Activated CD8-positive, alpha-beta memory T cell treated with anti-CD3 and anti-CD28 coated beads, Interleukin-2, amount 10 ng/mL, durations not matched to agents 7 days and 5 days (primary cell): ENCODE measurements at places on chromosomes 11 and 22.

DNA sequence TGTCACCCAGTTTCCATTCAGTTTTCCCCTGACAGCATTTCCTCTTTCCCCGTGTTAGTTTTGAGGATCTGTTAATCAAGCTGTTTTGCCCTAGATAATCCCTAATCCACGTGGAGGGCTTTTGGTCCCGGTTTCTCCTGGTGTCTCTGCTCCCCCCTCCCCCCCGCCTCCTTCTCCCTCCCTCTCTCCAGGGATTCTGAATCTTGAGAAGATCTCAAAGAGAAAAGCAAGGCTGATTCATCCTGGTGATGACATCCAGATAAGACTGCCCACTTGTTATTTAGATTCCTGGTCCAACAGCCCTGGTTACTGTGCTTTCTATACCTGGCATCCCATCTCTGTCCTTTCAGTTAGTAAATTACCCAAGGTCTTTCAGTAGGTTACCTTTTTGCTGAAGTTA is 59.4 kb downstream of the KCNA4 start:
- no peak for DNase-seq

DNA sequence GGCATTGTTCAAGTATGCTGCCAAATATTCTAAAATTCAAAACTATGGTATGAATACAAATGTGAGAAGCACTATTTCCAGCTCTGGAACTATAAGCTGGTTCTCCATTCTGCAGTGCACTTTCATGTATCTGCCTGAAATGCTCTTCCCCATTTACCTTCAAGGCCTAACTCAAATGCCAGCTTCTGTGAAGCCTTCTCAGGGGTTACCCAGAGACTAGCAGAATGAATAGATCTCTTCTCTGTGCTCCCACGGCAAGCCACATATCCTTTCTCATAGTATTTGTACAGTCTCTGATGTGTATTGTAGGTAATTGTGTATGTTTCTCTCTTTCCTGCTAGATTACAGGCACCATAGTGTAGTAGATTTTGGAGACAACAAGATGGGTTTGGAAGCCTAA is 4.1 kb downstream of the HOATZ start:
- DNase-seq, result no peak

DNA sequence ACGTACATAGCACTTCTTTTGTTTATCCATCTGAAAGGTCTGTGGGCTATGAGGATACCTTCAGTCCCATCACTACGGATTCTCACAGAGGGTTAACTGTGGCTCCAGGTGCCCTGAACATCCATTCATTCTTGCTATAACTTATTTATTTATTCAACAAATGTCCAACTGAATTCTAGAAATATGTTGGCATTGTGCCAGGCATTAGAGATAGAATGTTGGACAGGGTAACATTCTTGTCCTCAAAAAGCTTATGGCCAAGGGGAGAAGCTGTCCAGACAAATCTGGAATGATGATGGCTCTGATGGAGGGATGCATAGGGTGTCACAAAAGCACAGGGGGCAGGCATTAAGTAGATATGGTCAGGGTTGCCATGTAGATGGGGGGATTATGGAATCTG is 8.4 kb downstream of the OLFML1 start:
- DNase-seq, result no peak

DNA sequence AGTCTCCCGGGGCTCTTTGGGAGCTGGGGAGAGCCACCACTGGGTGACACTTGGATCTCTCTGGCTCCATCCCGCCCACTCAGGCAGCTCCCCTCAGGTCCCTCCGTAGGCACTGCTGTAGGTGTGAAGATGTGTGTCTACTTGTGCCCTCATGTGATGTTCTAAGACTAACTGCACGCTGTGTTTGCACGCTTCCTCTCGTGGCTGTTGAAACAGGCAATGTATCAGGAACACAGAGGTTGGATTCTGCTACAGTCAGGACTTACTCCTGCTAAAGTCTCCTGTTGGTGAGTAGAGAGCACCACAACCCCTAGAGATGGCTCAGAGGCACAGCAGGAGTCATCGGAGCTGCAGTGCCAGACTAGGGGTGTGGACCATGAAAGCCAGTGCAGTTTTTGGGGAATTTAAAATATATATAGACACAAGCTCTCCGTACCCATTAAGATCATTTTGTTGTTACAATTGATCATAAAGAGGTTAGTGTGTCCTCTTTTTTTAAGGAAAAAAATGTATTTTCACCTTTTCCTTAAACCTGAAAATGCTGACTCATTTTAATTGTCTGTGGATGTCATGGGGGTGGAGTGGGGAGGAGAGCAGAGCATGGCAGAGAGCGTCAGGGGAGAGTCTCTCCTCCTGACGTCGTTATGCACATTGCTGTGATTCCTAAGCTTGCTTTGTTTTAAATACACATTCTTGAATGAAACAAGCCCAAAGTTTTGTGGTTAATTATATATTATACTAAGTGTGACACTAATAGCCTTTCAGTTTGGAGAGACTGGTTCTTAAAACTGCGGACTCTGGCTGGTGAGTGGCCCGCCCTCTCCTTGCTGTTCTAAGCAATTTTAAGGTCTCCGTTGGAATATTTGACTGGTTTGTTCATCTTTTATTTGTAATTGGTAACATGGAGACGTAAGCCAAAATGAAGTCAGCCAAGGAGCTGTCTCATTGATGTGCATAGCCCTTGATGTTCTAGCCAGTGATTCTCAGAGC is 16.2 kb upstream of the CTTN start:
- no peak for DNase-seq

DNA sequence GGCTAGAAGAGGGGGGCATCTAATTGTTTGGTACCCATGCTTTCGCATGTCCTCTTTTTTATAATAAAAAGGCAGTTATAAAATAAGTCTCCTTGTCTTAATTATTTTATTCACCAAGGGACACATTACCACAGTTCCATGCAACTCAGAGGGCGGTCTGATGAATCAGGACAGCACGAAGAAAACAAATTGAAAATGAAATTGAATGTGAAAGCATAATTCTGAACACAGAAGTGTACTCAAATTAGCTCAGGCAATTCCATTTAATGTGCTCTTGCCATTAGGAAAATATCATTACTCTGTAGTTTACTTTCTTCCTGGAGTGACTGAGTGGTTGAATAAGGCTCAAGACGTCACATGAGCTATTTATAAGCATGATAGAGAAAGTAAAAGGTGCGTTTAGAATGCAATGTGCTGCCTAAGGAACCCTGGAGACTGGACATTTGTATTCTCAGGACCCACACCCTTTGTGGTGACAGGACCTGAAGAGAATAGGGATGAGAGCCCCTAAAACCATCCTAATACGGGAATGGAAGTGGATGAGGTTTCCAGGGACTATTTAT is 59.6 kb downstream of the MTNR1B start:
- DNase-seq, result no peak
